ENCODE measurements at places on chromosomes 6 and 20. TPM values are rescaled to one million over a fixed set of nuclear protein-coding genes. Genes with fewer than 3 reads are reported as not detected.
A peak's percentile ranks its signal among the peaks of the same experiment; 100 is the strongest.

- peaks cover 5% of the 10 kb centered on the region for H3K4me1 ChIP-seq
- no peak for DNase-seq
- no peak overlapping the region for H3K4me3 ChIP-seq
- H3K27me3 ChIP-seq, result peaks cover 6% of the 10 kb centered on the region
- H3K36me3 ChIP-seq, result no peaks in the 10 kb centered on the region
- no peak overlapping the region for H3K27ac ChIP-seq
These were observed 157.5 kb downstream of the ELOVL4 start for GRCh38 chr6:79789896-79790295.

DNA sequence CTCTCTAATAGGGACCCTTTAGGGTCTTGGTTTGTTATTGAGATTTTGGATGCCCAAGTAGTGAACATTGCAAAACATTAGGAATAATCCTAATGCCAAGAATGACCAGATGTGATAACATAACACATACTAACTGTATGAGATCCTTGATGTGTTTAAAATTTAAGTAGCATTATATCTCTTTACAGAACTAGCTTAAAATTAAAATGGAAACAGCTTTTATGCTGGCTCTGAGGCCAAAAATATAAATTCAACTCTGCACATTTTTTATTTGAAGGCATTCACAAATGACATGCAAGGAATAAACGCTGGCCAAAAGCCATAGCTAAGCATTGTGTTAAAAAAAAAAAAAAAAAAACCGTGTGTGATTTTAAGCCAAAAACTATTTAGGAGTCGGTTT lies 47.7 kb upstream of the TCF21 start:
- no peak for DNase-seq
- H3K4me1 ChIP-seq, result peaks cover 3% of the 10 kb centered on the region
- H3K36me3 ChIP-seq, result no peaks in the 10 kb centered on the region
- H3K27me3 ChIP-seq, result peaks cover 38% of the 10 kb centered on the region
- H3K27ac ChIP-seq, result no peak overlapping the region
- H3K4me3 ChIP-seq, result no peak overlapping the region

BACH2 gene
- 65.8 TPM for total RNA-seq

PNPLA1 gene
- not detected for total RNA-seq

DNA sequence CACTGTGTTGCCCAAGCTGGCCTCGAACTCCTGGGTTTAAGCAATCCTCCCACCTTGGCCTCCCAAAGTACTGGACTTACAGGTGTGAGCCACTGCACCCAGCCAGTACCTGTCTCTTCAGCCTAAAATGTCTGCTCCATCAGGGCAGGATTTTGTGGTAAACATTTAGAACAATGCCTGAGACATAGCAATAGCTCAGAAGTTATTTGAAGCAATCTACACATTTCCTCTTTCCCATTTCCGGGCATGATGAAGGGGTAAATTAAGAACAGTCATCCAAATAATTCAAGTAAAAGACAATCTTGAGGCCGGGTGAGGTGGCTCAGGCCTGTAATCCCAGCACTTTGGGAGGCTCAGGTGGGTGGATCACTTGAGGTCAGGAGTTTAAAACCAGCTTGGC lies 69.0 kb upstream of the ZNF217 start:
- H3K27ac ChIP-seq, result peak overlapping the region; percentile 45
- no peaks in the 10 kb centered on the region for H3K27me3 ChIP-seq
- H3K4me3 ChIP-seq, result no peak overlapping the region
- peaks cover 39% of the 10 kb centered on the region for H3K4me1 ChIP-seq
- DNase-seq, result no peak

BFSP1 gene
- total RNA-seq, result 0.36 TPM

DNA sequence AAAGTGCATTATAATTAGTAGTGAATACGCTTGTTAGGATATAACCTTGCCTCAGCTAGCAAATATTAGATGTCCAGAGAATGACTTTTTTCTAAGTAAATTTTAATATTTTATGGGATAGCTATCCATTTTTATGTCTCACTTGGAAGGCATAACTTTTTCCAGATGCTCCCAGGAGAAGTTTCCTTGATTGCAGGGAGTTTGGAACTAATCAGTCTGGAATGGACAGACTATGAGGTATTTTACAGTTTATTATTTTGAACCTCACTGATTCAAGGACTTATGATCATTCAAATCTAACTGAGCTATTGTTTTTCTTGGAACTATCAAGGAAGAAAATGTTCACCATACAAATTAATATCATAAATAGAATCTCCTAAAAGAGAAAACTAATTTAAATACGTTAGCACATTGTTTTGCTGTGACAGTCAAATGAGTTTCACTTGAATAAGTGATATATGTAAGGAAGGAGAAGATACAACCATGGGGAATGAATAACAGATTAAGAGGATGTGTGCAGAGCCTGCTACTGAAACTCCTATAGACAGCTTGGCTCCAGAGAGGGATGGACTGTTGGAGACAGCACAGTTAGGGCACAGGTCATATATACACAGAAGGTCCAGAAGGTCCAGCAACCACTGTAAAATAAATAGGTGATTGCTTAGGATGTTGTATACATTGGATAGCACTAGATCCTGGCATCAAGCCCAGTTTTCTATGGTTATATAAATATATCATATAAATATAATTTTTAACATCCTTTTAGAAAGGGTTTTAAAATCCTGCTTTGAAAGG lies 20.6 kb upstream of the LCA5 start:
- H3K4me3 ChIP-seq, result no peak overlapping the region
- no peak for DNase-seq
- no peaks in the 10 kb centered on the region for H3K27me3 ChIP-seq
- H3K36me3 ChIP-seq, result no peaks in the 10 kb centered on the region
- no peak overlapping the region for H3K27ac ChIP-seq

- peaks cover 3% of the 10 kb centered on the region for H3K4me1 ChIP-seq
- DNase-seq, result no peak
- H3K36me3 ChIP-seq, result no peaks in the 10 kb centered on the region
- peaks cover 40% of the 10 kb centered on the region for H3K27me3 ChIP-seq
- H3K27ac ChIP-seq, result no peak overlapping the region
These were observed 73.8 kb upstream of the KCNG1 start for GRCh38 chr20:51096582-51097267.

SLC17A3 gene
- total RNA-seq, result 0.23 TPM

- H3K27me3 ChIP-seq, result no peaks in the 10 kb centered on the region
- H3K36me3 ChIP-seq, result no peaks in the 10 kb centered on the region
- H3K27ac ChIP-seq, result no peak overlapping the region
These were observed 34.7 kb upstream of the IRF4 start for GRCh38 chr6:356828-357251.

DNA sequence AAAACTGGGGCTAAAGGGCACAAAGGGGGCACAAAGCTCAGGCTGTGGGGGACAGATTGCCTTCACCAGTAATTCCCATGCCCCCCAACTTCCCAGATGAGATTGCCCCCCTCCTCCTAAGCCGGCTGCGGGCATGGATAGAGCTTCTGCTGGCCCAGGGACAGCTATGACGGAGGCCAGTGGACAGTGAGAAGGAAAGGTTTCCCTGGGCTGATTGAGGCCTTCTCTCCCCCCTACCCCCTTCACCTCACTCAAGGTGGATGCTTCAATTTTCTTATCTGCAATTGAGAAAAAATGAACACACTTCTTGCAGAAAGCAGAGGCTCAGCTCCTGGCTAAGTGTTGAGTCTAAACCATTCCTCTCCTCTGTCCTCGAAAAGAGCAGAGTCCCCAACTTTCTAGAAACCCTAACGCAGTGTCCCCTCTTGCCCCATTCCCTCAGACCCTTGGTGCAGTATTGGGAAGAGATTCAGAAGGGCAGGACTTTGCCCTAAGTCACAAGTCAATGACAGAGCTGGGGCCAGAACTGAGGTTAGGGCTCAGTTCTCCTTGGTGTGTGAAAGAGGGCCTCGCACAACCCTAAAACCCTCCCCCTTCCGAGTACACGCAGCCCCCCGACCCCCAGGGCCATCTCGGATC lies 808 bp downstream of the SDC4 start:
- peak overlapping the region; percentile 54 for H3K27ac ChIP-seq
- peak overlapping the region; percentile 81 for H3K4me3 ChIP-seq
- peaks cover 1% of the 10 kb centered on the region for H3K27me3 ChIP-seq

GRCh38 chr6:107862383-107862782 lies 38.3 kb upstream of the SCML4 start:
- no peaks in the 10 kb centered on the region for H3K36me3 ChIP-seq
- H3K27me3 ChIP-seq, result peaks cover 3% of the 10 kb centered on the region
- DNase-seq, result no peak
- H3K4me3 ChIP-seq, result no peak overlapping the region

- H3K36me3 ChIP-seq, result no peaks in the 10 kb centered on the region
- no peak overlapping the region for H3K27ac ChIP-seq
- no peak for DNase-seq
- peaks cover 12% of the 10 kb centered on the region for H3K27me3 ChIP-seq
- H3K4me3 ChIP-seq, result no peak overlapping the region
- no peaks in the 10 kb centered on the region for H3K4me1 ChIP-seq
These were observed 182.5 kb downstream of the EDN1 start for GRCh38 chr6:12472601-12473038.

GRCh38 chr6:2157441-2158127 lies 87.8 kb downstream of the GMDS start:
- no peak overlapping the region for H3K27ac ChIP-seq
- DNase-seq, result no peak
- H3K36me3 ChIP-seq, result no peaks in the 10 kb centered on the region
- H3K27me3 ChIP-seq, result peaks cover 9% of the 10 kb centered on the region
- H3K4me1 ChIP-seq, result peaks cover 22% of the 10 kb centered on the region

DNA sequence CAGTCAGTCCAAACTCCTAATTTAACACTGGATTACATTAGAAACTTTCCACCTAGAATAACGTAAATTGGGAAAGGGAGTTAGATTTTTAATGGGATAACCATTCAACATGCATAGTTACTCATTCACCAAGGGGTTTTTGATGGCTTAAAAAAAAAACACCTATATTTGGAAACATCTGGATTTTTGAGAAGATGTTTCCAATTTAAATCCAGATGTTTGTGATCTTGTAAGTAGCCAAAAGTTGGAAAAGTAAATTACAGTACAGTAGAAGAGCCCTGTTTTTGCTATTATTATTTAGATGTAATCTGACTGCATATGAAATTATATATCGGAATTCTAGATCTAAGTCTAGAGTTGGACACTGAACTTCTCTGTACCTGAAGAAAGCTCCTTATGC lies 478.2 kb downstream of the CD83 start:
- H3K36me3 ChIP-seq, result peaks cover 3% of the 10 kb centered on the region
- H3K27ac ChIP-seq, result no peak overlapping the region
- no peak overlapping the region for H3K4me3 ChIP-seq
- H3K4me1 ChIP-seq, result peaks cover 5% of the 10 kb centered on the region

DNA sequence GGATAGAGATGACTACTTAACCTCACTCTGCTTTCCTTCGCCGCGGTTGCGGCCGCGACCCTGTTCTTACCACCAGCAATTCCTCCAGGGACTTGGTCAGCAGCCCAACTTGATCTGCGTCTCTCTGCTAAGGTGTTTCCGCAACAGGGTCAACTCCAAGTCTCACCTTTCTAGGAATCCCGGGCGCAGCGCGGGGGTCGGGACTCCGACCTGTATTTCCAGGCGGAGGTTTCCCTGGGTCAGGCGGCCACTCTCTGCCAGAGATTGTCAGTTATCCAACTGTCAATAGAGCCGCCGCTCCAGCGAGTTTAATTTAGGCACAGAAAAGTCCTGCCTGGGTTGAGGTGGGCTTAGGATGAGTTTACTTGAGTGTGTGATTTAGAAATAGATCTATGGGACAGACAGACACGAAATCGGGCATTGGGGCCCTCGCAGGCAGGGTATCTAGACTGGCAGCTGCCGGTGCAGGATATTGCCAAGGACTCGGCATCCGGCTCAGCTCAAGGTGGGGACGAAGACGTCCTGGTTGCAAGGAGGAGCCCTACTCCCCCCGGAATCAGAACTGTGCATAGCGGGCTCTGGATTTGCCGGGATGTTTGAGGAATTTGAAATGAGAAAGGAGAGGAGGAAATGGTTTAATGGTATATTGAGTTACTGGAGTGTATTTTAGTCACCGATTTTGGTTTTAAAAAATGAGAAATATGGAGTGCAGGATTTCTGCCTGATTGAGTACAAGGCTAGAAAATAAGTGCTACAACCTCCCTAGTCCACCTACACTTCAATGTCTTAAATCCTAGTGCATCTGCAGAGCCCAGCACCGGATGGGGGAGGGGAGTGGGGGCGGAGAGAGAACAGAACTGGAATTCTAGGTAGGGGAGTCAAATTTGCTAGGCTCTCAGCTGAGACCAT lies 23.7 kb downstream of the POM121L2 start:
- peaks cover 15% of the 10 kb centered on the region for H3K4me1 ChIP-seq
- H3K27me3 ChIP-seq, result peaks cover 91% of the 10 kb centered on the region
- no peak overlapping the region for H3K27ac ChIP-seq
- peaks cover 10% of the 10 kb centered on the region for H3K36me3 ChIP-seq
- peak overlapping the region; percentile 2 for H3K4me3 ChIP-seq

DNA sequence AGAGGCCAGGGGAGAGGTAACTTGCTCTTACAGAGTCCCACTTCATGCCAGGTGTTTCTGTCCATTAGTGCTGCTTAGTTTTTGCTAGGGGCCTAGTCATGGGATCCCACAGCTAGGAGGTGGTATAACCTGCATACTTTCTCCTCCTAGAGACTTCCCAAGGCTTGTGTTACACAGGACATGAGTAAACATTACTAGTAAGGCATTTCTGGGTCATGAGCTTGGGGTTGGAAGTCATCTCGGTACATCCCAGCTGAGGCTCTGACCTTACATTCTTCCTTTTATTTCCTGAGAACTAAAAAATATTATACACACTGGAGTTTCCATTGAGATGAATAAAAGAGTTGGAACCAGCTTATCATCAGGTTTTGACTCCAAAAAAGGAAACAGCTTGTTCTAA lies 20.9 kb upstream of the PNPLA1 start:
- DNase-seq, result no peak
- H3K4me1 ChIP-seq, result peaks cover 2% of the 10 kb centered on the region
- H3K4me3 ChIP-seq, result no peak overlapping the region
- H3K27ac ChIP-seq, result no peak overlapping the region
- H3K27me3 ChIP-seq, result peaks cover 11% of the 10 kb centered on the region

OR2W1 gene
- not detected for total RNA-seq

GRCh38 chr20:44442298-44443070 lies 33.2 kb upstream of the TTPAL start:
- no peaks in the 10 kb centered on the region for H3K4me1 ChIP-seq
- no peaks in the 10 kb centered on the region for H3K36me3 ChIP-seq
- no peaks in the 10 kb centered on the region for H3K27me3 ChIP-seq
- no peak overlapping the region for H3K4me3 ChIP-seq
- no peak for DNase-seq

TXLNB gene
- 0.62 TPM for total RNA-seq

DNA sequence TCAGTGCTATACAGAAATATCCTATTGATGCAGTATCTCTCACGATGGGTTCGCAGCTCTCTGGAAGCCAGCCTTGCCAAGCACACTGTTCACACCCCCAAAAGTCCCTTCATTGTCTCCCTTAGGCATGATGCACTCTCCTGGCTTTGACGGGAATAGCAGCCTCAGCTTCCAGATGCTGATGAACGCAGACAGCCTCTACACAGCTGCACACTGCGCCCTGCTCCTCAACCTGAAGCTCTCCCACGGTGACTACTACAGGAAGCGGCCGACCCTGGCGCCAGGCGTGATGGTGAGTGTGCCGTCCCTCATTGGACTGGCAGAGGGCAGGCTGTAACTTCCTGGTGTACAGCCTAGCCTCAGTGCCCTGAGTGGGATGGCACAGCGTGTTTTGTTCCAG lies 60.0 kb upstream of the PBOV1 start:
- no peaks in the 10 kb centered on the region for H3K4me1 ChIP-seq
- H3K27me3 ChIP-seq, result no peaks in the 10 kb centered on the region

NKX2-4 gene
- total RNA-seq, result not detected

GPR63 gene
- total RNA-seq, result 1.1 TPM

CST4 gene
- total RNA-seq, result not detected

SSTR4 gene
- total RNA-seq, result not detected

- peaks cover 11% of the 10 kb centered on the region for H3K4me1 ChIP-seq
- H3K4me3 ChIP-seq, result peak overlapping the region; percentile 70
- H3K27me3 ChIP-seq, result no peaks in the 10 kb centered on the region
- H3K36me3 ChIP-seq, result peaks cover 4% of the 10 kb centered on the region
- H3K27ac ChIP-seq, result peak overlapping the region; percentile 30
- DNase-seq, result peak; percentile 81
These were observed 572 bp downstream of the SLC2A4RG start for GRCh38 chr20:63740070-63740626.

All from activated naive CD8-positive, alpha-beta T cell treated with anti-CD3 and anti-CD28 coated beads, Interleukin-2, amount 10 ng/mL, durations not matched to agents 7 days and 5 days (primary cell).